ENCODE measurements at places on chromosomes 11 and 22.

DNA sequence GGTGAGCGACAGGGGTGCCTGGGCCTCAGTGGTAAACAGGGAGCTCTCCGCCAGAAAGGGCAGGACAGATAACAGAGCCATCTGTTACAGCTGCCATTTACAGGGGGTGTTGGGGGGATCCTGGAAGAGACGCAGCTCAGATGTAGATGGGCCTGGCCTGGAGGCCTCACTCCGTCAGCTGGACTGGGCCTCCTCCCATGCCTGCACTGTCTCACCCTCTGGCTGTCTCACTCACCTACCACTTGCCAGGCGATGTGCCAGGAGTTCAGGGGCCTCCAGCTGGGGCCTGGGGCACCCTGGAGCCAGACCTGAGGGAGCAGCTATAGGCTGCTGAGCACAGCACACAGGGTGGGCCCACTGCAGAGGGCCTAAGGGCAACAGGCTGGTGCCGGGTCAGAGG lies 16.3 kb upstream of the SUSD2 start:
- no peak for DNase-seq

- no peak for DNase-seq
These were observed 1415.2 kb downstream of the TBC1D22A start for GRCh38 chr22:48177631-48178030.

- no peak for DNase-seq
These were observed 18.4 kb downstream of the PARVB start for GRCh38 chr22:44042249-44043218.

DNA sequence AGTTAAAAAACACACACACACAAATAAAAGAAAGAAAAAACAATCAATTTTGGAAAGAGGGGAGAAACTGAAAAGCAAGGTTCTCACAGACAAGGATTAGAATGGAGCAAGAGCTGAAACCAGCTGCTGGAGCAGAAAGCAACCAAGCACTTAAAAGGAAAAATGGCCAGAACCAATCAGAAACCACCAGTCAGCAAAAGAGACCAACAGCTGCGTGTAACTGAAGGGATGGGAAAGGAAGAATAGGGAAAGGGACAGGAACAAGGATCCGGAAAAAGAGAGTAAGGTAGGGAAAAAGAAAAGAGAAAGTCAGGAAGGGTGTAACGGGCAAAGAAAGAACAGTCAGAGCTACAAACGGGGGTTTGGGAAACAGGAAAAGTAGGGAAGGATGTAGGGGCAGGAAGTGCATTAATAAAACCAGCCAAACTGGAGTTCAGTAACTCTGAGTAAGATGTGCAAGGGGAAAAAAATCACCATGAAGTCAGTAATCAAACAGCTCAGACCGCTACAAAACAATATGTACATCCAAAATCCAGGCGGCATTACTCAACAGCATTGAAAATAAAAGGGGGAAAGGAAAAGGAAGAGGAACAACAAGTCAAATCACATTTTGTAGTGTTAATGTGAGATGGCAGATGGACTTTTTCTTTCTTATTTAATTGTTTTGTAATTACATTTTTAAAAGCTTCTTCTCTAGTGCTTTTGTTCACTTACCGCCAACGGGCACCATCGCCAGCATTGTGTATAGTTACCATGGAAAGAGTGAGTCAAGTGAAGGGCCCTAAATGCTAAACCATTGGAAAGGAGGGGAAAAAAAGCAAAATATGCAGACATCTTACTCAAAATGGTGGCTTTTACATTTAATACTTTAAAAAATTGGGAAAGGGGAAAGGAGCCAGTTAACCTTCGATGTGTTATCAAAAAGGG lies 49.2 kb downstream of the APOL5 start:
- DNase-seq = no peak

- peak; percentile 19 for DNase-seq
These were observed 1054.7 kb upstream of the CNTN5 start for GRCh38 chr11:97965849-97966646.

- peak; percentile 55 for DNase-seq
These were observed at the start of gene LRFN4 for GRCh38 chr11:66856496-66857233. LRFN4 (plus strand) TSS chr11:66857064; CDS start chr11:66857745, 681 bp downstream.

DNA sequence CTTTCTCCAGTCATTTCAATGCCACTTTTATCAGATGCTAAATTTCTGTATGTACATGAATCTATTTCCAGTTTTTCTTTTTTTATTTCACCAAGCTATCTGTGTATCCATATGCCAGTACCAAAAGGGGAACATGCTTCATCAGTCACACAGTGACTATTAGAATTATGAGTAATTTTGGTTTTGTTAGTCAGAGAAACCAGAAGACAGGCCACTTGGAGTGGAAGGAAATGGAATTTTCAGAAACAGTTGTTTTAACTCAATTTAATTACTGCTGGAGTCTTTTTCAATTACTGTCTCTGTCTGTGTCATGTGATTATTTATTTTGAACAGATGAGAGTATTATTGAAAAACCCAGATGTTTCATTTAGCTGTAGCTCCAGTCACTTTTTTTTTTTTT lies 84.6 kb upstream of the ANO3 start:
- no peak for DNase-seq

- no peak for DNase-seq
These were observed 143.0 kb downstream of the ELP4 start for GRCh38 chr11:31652528-31652927.

DNA sequence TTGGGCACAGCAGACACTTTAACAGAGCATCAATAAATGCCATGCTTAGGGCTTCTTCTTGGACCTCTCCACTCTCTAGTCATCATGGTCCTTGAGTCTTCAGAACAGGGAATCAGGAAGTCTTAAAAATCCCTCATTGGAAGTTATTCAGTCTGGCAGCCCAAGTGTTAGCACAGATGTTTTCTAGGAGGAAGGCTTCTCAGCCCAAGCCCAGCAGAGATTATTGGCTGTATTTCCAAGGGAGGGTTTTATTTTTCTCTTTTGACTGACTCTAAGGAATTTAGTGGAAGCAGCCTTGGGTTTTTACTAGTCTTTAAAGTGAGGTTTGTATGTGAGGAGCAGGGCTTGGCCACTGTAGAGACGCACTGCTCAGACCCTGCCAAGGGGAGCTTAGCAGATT lies 41.9 kb downstream of the CEP164 start:
- DNase-seq = no peak

- peak; percentile 52 for DNase-seq
These were observed 580 bp downstream of the ILK start for GRCh38 chr11:6604081-6604626.

DNA sequence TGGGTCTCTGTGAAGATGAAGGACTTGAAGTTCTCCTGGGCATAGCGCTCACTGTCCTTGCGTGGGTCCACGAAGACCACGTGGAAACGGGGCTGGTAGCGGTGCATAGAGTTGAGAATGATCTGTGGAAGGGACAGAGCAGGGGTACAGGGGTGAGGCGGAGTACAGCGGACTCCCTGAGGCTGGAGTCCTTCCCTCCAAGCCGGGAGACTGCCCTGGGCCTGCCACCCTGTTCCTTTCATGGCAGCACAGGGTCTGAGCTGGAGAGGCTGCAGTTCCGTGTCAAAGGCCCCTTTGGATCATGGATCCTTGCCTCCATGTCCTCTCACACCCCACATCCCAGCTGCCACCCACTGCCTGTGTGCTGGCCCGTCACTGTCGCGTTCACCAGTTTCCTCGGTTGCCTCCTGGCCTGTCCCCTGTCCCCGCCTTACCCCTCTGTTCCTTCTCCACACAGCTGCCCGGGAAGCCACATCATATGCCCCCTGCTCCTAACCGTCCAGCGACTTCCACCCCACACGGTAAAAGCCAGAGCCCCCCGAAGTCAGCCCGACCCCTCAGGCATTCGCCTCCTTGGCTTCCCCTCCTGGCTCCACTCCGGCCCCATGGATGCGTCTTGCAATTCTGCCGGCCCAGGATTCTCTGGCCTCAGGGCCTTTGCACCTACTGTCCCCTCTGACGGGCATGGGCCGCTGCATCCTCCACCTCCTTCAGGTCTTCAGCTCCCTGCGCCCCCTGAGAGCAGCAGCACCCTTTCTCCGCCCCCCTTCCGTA lies 3.4 kb upstream of the NUDT8 start:
- DNase-seq = no peak

- DNase-seq = no peak
These were observed 15.6 kb downstream of the TP53AIP1 start for GRCh38 chr11:128927108-128927461.

GRCh38 chr11:44862558-44863101 lies 88.1 kb downstream of the TP53I11 start:
- DNase-seq = no peak

DNA sequence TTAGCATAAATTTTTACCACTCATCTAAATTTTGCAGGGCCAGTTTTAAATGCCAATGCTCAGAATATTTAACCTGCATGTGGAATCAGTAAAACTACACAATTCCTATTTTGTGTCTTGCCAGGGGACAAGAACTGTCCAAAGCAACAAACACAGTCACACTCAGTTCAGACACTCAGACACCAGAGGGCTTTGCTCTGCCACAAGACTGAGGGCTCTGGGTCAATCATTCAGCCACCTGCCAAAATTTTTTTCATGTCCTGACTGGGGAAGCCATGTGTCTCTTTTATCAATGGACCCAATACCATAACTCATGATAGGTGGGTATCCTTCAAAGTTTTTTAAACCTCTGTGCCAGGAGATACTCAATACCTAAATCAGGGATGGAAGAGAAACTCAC lies 304.0 kb upstream of the ANO3 start:
- no peak for DNase-seq

- no peak for DNase-seq
These were observed 54.5 kb upstream of the ME3 start for GRCh38 chr11:86726770-86727504.

- DNase-seq = no peak
These were observed 43.2 kb downstream of the SHANK2 start for GRCh38 chr11:71209181-71209580.

- DNase-seq = no peak
These were observed 22.4 kb downstream of the PANX1 start for GRCh38 chr11:94150704-94151685.

DNA sequence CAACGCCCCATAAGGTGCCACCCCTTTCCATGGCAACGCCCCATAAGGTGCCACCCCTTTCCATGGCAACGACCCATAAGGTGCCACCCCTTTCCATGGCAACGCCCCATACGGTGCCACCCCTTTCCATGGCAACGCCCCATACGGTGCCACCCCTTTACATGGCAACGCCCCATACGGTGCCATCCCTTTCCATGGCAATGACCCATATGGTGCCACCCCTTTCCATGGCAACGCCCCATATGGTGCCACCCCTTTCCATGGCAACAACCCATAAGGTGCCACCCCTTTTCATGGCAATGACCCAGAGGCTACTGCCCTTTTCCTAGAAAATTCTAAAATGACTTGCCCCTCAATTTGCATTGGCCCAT lies 72.1 kb downstream of the BRD1 start:
- DNase-seq = no peak

DNA sequence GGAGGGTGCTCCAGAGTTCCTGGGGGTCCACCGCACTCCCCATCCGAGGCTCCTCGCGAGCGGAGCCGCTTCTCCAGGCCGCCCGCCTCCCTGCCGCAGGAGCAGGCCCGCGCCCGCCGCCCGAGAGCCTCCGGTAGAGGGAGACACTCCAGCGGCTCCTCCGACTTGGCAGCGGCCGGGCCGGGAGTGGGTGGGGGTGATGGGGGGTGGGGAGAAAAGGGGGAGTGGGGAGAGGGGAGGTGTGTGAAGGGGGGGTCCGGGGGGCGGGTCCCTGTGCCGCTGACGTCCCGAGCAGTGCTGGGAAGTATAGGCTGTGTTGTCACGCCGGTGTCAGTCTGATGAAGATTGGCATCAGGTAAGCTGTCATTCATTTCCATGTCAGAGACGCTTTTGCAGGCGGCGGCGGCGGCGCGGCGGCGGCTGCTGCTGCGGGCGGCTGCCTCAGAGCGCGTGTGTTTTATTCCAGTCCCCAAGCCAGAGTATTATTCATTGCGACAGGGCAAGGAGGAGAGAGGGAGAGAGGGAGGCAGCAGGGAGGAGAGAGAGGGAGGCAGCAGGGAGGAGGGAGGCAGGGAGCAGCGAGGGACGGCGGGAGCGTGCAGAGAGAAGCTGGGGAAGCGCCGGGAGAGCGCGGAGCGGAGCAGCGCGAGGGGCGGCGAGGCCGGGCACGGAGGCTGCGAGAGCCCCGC lies at the start of gene PKNOX2:
PKNOX2 (plus strand) TSS at position 330 of the 689 bp plus-strand sequence. CDS start 186,555 bp downstream, outside the sequence.
- peak; percentile 48 for DNase-seq

DNA sequence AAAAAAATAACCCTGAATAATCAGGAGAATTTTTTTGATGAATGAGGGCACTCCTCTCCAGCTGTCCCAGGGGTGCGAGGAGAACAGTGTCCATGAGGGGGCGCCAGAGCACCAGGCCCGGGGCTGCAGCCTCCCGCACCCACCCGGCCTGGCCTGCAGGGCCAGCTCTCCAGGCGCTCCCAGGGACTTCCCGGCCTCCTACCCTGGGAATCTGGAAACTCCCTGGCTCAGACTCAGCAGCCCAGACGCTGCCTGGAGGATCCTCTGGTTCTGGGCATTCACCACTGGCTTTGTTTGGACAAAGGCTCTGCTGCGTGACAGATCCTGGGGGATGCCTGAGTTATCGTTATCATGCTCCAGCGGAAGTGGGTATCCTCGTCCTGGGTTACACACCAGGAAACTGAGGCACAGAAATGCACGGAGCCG lies 31.0 kb downstream of the MCM5 start:
- DNase-seq = peak; percentile 70

DNA sequence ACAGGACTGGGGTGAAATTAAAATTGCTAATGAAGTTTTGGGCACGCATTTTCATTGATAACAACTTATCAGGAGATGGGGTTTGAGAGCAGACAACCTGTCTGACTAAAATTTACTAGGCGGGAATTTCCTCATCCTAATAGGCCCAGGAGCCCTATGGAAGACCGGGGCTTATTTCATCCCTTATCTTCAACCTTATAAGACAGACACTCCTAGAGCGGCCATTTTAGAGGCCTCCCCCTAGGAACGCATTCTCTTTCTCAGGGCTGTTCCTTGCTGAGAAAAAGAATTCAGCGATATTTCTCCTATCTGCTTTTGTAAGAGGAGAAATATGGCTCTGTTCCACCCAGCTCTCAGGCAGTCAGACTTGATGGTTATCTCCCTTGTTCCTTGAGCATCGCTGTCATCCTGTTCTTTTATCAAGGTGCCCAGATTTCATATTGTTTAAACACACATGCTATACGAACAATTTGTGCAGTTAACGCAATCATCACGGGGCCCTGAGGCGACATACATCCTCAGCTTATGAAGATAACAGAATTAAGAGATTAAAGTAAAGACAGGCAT lies 39.3 kb upstream of the ZC3H12C start:
- no peak for DNase-seq

GRCh38 chr22:48888466-48889208 lies 939.0 kb downstream of the BRD1 start:
- no peak for DNase-seq

DNA sequence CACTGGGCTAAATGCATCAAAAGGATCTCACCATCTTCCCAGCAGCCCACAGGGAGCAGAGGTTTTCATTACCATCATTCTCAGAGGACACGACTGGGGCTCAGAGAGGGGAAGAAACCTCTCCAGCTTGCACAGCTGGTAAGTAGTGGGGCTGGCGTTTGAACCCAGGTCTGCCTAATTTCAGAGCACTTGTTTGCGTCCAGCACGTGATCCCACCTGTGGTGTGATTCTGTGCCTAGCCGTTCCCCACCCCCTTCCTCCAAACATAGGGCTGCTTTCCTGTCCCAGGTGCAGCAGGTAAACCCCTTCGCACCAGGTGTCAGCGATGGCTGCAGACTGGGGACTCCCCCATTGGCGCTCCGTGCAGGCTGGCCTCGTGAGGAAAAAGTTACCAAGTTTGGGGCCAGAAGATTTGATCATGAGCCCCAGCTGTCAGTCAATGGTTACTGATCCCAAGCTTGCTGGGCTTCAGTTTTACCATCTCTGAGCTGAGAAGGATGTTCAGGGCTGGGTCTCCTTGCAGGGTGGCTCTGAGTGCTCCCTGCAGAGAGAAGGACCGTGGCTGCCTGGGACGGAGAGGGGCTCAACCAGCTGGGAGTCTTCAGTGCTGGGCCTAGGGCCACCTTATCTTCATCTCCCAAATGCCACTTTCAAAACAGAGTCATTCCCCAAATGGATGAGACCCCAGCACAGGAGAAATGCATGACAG lies 445.6 kb downstream of the TBC1D22A start:
- DNase-seq = no peak

Measured in H4 (cell line).